ENCODE measurements at places on chromosomes 7 and 10. TPM values are rescaled to one million over a fixed set of nuclear protein-coding genes. Genes with fewer than 3 reads are reported as not detected.

DNA sequence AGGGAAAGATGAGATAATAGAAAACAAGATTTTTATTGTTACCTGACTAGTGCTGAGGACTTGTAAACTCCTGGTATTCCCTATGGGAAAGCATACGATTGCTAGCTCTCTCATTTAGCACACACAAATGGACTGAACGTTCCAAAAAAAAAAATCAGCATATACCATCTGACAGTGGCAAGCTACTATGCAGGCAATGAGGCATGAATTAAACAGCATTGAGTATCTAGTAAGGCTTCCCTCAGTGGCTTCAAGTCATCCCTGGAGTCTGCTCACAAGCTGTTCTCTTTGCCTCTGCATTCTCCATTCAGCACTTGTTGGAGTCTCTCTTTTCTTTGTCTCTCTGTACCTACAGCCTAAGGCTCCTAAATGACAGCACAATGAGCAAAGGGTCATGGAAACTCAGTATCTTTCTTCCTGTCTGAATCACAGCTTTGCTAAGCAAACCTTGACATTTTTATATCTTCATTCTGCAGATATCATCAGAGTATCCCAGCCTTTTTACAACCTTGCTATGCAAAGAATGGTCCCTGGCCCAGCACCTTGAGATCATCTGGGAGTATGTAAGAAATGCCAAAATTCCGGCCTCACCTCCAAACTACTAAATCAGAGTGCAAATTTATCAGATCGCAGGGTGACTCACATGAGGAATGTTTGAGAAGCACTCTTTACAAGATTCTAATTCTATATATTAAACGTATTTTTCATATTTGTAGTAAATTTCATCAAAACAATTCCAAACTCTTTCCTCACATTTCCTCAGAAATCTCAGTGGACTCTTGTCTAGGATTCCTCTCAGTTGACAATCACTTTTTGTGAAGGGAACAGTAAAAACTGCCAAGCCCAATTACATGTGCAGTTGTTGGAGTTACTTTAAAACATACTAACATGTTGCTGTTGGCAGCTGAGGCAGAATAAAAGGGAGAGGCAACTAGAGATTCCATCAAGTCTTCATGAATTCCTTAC lies 10.8 kb upstream of the LIPA start:
- H3K36me3 ChIP-seq, result no peaks in the 10 kb centered on the region
- no peak for DNase-seq

- no peak overlapping the region for H3K27ac ChIP-seq
- H3K4me1 ChIP-seq, result no peaks in the 10 kb centered on the region
- H3K36me3 ChIP-seq, result no peaks in the 10 kb centered on the region
- H3K4me3 ChIP-seq, result no peak overlapping the region
These were observed 216.3 kb downstream of the GFRA1 start for GRCh38 chr10:116056445-116057293.

- H3K27ac ChIP-seq, result no peak overlapping the region
- H3K27me3 ChIP-seq, result no peaks in the 10 kb centered on the region
- DNase-seq, result no peak
- no peak overlapping the region for H3K4me3 ChIP-seq
- H3K36me3 ChIP-seq, result no peaks in the 10 kb centered on the region
- no peaks in the 10 kb centered on the region for H3K4me1 ChIP-seq
These were observed 314.2 kb upstream of the GNAI1 start for GRCh38 chr7:79820387-79820786.

DNA sequence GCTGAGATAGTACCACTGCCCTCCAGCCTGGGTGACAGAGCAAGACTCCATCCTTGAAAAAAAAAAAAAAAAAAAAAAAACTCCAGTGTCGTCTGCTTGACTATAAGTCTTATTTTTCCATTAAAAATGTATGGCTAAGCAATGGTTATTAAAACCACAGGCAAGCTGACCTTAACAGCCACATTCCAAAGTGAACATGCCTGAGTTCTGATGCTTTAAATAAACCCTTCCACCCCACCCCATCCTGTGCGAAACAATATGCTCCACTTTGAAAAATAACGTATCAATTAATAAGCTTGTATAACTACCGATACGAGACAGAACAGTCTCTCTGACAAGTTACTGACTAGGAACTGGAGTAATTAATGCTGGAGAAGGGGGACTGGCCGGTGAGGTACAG lies 63.7 kb downstream of the LARP4B start:
- H3K36me3 ChIP-seq, result peaks cover 11% of the 10 kb centered on the region
- H3K27me3 ChIP-seq, result no peaks in the 10 kb centered on the region
- H3K4me3 ChIP-seq, result no peak overlapping the region
- peaks cover 3% of the 10 kb centered on the region for H3K4me1 ChIP-seq
- no peak for DNase-seq
- H3K27ac ChIP-seq, result no peak overlapping the region

GRCh38 chr10:114565066-114565465 lies 93.0 kb downstream of the ABLIM1 start:
- no peaks in the 10 kb centered on the region for H3K36me3 ChIP-seq
- no peaks in the 10 kb centered on the region for H3K4me1 ChIP-seq
- H3K27ac ChIP-seq, result no peak overlapping the region
- H3K27me3 ChIP-seq, result no peaks in the 10 kb centered on the region
- DNase-seq, result no peak
- no peak overlapping the region for H3K4me3 ChIP-seq

PLAU gene
- total RNA-seq, result 1.5 TPM
